IMR-90 (cell line): ENCODE measurements at places on chromosomes 13 and 19. TPM values are rescaled to one million over a fixed set of nuclear protein-coding genes. Genes with fewer than 3 reads are reported as not detected.

GRCh38 chr19:43901395-43902390, 33.4 kb downstream of the ZNF45 start:
- H3K27me3 ChIP-seq: no peaks in the 10 kb centered on the region
- H3K4me3 ChIP-seq: peak overlapping the region; percentile 58
- peak; percentile 88 for DNase-seq
- H3K4me1 ChIP-seq: no peaks in the 10 kb centered on the region
- H3K27ac ChIP-seq: peak overlapping the region; percentile 45

DNA sequence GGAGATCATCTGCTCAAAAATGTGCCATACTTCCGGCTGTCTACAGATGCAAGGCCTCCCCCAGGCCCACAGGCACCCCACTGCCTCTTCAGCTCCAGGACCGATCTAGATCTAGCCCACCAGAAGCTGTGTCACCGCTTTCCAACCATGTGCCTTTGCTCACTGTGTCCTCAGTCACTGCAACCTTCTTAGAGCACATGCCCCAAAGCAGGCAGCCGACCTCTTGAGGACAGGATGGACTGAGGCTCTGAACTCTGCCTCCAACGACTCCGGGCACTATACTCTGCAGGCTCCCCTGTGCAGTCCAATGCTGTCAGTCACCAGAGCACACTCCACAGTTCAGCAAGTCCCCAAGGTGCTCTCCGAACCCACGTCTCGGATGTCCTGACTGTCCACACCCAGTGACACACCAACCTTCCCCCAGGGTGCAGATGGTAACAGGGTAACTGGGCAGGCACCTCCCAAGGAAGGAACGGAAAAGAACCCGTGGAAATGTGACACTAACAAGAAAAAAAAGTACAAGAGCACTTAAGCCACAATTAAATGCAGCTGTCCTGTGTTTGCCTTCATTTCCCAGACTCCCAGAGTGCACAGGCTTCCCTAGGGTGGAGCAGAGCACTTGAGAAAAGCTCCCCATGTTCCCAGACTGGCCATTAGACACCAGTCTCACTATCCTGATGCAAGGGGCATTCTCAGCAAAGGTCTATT, 4.8 kb downstream of the STK24 start:
- DNase-seq: peak; percentile 47
- H3K36me3 ChIP-seq: no peaks in the 10 kb centered on the region
- no peak overlapping the region for H3K4me3 ChIP-seq
- peaks cover 13% of the 10 kb centered on the region for H3K4me1 ChIP-seq
- H3K27me3 ChIP-seq: no peaks in the 10 kb centered on the region
- no peak overlapping the region for H3K27ac ChIP-seq

DNA sequence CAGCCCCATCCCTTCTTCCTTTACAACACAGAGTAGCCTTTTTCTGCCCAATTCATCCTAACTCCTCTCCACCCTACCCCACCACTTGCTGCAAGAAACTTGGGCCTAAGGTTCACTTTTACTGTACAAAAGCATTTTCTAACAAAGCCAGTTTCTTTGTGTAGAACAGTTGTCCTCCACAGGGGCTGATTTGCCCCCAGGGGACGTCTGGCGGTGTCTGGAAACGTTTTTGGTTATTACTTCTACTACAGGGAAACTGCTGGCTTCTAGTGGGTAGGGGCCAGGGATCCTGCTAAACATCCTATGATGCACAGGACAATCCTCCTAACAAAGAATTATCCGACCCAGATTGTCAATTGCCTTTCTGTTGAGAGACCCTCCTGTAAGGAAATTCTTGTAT, 7.3 kb upstream of the LMO7 start:
- no peaks in the 10 kb centered on the region for H3K27me3 ChIP-seq
- DNase-seq: no peak
- H3K27ac ChIP-seq: no peak overlapping the region
- H3K4me1 ChIP-seq: peaks cover 11% of the 10 kb centered on the region; the same call in 1 of the 2 replicates
- H3K36me3 ChIP-seq: peaks cover 1% of the 10 kb centered on the region; the same call in 1 of the 2 replicates
- no peak overlapping the region for H3K4me3 ChIP-seq

DNA sequence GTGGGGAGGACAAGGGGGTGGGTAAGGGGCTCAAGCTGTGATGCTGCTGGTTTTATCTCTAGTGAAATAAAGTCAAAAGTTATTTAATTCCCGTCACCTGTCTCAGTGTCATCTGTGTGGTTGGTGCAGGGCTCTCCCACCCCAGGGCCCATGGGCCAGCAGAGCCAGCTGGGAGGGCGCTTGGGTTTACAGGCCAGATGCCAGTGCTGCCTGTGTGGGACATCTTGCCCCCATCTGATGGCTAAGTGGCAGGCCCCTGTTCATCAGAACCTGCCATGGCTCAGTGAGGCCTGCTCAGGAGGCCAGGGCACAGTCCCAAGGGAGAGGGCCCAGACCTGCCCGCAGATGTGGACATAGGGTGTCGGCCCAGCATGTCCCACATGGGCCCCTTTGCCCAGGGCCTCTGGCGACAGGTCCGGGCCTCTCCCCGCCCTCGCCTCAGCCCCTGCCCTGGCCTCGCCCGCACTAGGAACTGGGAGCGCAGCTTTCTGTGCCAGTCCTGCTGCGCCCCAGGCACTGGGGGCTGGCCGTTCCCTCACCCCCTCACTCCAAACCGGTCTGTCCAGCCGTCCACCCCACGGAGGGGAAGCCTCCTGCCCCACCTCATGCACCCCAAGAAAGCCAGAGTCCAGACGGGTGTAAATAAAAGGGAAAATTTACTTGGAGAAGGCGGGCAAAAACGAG, 5.3 kb downstream of the ZNF296 start:
- peaks cover 46% of the 10 kb centered on the region for H3K36me3 ChIP-seq
- H3K4me3 ChIP-seq: no peak overlapping the region
- no peak for DNase-seq
- H3K27ac ChIP-seq: no peak overlapping the region
- H3K27me3 ChIP-seq: no peaks in the 10 kb centered on the region
- H3K4me1 ChIP-seq: no peaks in the 10 kb centered on the region

DNA sequence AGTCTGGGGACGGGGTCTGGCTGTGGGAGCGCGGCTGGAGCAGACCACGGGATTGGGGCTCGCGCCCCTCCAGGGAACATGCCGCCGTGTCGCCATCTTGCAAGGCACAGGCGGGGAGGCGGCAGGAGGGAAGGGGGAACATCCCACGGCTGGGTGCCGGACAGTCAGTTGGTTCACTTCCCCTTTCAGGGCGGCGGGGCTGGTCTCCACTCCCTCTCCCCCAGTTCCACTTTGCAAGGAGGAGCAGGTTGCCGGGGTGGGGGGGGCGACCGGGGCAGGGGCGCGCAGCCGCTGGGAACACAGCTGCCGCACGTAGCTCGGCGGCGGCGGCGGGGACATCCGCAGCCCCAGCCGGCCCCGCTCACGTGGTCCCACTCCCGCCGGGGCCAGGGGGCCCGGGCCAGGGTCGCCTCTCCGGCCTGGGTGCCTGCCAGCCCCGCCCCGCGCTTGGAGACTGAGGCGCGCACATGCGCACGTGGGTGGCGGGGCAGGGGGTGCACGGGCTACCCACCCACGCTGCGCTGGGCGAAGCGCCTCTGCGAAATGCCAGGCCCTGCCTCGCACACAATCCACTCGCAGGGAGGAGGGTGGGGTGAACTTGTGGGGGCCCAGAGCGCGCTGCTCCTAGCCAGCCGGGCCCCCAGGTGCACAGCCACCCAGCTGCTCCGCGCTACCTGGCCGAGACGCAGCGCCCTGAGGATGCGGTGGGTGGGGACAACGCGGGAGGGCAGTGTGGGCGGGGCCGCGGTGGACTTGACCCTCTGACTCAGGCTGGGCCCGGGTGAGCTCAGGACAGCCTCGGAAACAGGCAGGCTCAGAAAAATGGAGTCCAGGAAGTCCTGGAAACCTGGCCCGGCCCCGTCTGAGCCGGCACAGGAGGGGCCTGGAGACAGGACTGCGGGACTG, 6.4 kb downstream of the KLF16 start:
- no peaks in the 10 kb centered on the region for H3K27me3 ChIP-seq
- peak; percentile 70 for DNase-seq
- peak overlapping the region; percentile 98 for H3K27ac ChIP-seq
- no peaks in the 10 kb centered on the region for H3K36me3 ChIP-seq
- peaks cover 58% of the 10 kb centered on the region for H3K4me1 ChIP-seq

GRCh38 chr13:32443111-32443510, 15.2 kb upstream of the N4BP2L1 start:
- H3K4me3 ChIP-seq: no peak overlapping the region
- no peaks in the 10 kb centered on the region for H3K36me3 ChIP-seq
- DNase-seq: peak; percentile 23
- H3K4me1 ChIP-seq: peaks cover 1% of the 10 kb centered on the region; the same call in 1 of the 2 replicates
- H3K27ac ChIP-seq: no peak overlapping the region

DNA sequence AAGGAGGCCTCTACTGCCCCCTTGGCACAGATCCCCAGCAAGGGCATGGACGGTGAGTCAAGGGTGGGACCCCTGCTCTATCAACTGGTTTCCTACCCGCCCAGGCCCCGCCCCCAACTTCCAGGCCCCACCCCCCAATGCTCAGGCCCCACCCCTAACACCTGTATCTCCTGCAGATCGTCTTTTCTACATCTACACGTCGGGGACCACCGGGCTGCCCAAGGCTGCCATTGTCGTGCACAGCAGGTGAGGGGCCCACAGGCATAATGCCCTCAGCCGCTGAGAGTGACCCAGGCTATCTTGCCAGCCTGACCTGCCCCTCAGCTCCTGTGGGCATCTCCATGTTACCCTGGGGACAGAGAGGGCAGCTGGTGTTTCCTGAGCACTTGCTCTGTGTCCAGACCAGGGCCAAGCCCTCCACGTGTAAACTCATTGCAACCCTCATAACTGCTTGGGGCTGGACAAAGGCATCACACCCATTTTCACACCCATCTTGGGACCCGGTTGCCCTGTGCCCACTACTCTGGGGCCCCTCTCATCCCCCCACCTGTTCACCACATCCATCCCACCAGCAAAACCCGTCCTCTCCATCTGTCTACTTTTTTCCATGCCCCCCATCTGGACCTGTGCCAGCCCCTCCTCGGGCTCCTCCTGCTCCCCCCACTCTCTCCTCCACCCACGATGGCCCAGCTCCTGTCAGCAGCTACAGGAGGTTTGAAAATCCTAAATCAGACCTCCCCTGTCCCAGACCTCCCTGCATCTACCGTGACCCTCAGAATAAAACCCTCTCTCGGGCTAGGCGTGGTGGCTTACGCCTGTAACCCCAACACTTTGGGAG, 17.2 kb downstream of the SLC27A1 start:
- H3K36me3 ChIP-seq: peaks cover 12% of the 10 kb centered on the region
- no peaks in the 10 kb centered on the region; the same call in 1 of the 2 replicates for H3K4me1 ChIP-seq
- no peak overlapping the region for H3K27ac ChIP-seq
- DNase-seq: no peak

DNA sequence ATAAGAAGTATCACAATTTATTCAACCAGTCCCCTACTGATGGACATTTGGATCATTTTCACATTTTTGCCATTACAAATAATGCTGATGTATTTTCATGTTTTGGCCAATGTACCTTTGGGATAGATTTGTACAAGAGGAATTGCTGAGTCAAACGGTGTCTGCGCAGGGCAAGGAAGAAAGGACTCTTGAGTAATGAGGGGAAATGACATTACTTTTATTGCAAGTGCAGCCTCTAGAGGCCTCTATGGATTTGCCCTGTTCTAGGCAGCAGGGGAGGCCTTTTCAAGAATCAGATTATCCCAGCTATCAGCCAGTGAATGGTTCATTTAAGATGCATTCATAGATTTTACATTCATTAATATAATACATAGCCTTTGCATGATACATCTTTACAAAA, 32.9 kb upstream of the GTF3A start:
- peaks cover 28% of the 10 kb centered on the region for H3K27me3 ChIP-seq
- no peak for DNase-seq
- no peaks in the 10 kb centered on the region for H3K4me1 ChIP-seq
- H3K36me3 ChIP-seq: no peaks in the 10 kb centered on the region

GRCh38 chr13:31044364-31045285, 112.2 kb downstream of the TEX26 start:
- peak; percentile 81 for DNase-seq
- no peaks in the 10 kb centered on the region for H3K27me3 ChIP-seq
- no peak overlapping the region for H3K4me3 ChIP-seq
- no peaks in the 10 kb centered on the region for H3K36me3 ChIP-seq
- H3K27ac ChIP-seq: peak overlapping the region; percentile 80
- H3K4me1 ChIP-seq: peaks cover 20% of the 10 kb centered on the region

DNA sequence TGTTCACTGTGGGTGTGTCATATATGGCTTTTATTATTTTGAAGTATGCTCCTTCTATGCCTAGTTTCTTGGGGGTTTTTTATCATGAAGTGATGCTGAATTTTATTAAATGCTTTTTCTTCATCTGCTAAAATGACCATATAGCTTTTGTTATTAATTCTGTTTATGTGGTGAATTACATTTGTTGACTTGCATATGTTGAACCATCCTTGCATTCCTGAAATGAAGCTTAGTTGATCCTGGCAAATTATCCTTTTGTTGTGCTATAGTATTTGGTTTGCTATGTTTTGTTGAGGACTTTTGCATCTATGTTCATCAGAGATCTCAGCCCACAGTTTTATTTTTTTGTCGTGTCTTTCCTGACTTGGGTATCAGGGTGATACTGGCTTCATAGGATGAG, 12.1 kb downstream of the GPC6 start:
- no peak overlapping the region for H3K27ac ChIP-seq
- no peak for DNase-seq
- H3K4me1 ChIP-seq: peaks cover 7% of the 10 kb centered on the region
- H3K4me3 ChIP-seq: no peak overlapping the region
- no peaks in the 10 kb centered on the region for H3K36me3 ChIP-seq
- no peaks in the 10 kb centered on the region for H3K27me3 ChIP-seq

- DNase-seq: no peak
- no peaks in the 10 kb centered on the region for H3K27me3 ChIP-seq
- H3K4me3 ChIP-seq: no peak overlapping the region
- H3K27ac ChIP-seq: no peak overlapping the region
These were observed 101.2 kb downstream of the ZNF536 start for GRCh38 chr19:30473334-30473867.

- H3K27me3 ChIP-seq: peaks cover 47% of the 10 kb centered on the region
- DNase-seq: no peak
- no peak overlapping the region for H3K27ac ChIP-seq
- H3K36me3 ChIP-seq: no peaks in the 10 kb centered on the region
- no peak overlapping the region for H3K4me3 ChIP-seq
These were observed 44.7 kb downstream of the SPTBN4 start for GRCh38 chr19:40511487-40511886.

The ADPRHL1 gene
- 0.28 and 0.36 TPM in 2 replicates for total RNA-seq

DNA sequence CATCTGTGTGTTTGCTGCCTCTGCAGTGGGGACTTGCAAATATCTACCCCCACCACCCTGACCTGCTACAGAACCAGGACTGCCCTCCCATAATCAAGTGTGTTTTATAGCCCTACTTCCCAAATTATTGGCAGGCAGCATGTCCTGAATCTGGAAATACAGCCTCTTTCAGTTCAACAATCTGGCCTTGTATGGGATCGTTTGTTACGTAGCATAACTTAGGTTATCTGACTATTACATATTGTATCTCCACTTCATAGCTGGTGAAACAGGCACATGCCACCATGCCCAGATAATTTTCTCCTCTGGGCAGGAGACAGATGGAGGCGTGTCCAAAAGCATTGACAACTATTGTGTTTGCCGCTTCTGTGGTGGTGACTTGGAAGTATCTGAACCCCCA, 66.7 kb upstream of the ADGRL1 start:
- no peak for DNase-seq
- H3K27ac ChIP-seq: no peak overlapping the region
- H3K4me1 ChIP-seq: no peaks in the 10 kb centered on the region
- H3K27me3 ChIP-seq: peaks cover 41% of the 10 kb centered on the region
- no peak overlapping the region for H3K4me3 ChIP-seq

GRCh38 chr13:79907527-79907926, 426.6 kb downstream of the NDFIP2 start:
- H3K27ac ChIP-seq: no peak overlapping the region
- no peaks in the 10 kb centered on the region for H3K27me3 ChIP-seq
- H3K36me3 ChIP-seq: no peaks in the 10 kb centered on the region
